ENCODE measurements at places on chromosomes 5 and 9. TPM values are rescaled to one million over a fixed set of nuclear protein-coding genes. Genes with fewer than 3 reads are reported as not detected.

The PLPPR1 gene
- total RNA-seq: not detected

The TMEM232 gene
- 3.0 TPM for total RNA-seq

The PPP3R2 gene
- total RNA-seq: not detected

The MARCHF3 gene
- 8.9 TPM for total RNA-seq

The TLX3 gene
- total RNA-seq: not detected

The SPATA6L gene
- 4.7 TPM for total RNA-seq

The FGF18 gene
- 0.25 TPM for total RNA-seq

The GADD45G gene
- total RNA-seq: 2.6 TPM

The DMRT3 gene
- total RNA-seq: not detected

The GLRA1 gene
- total RNA-seq: not detected

The TSSK1B gene
- total RNA-seq: not detected

The ENTPD8 gene
- total RNA-seq: not detected

The PDLIM7 gene
- total RNA-seq: 58.7 TPM

All from natural killer cell (primary cell).